Hindlimb muscle (tissue), 1 donor: ENCODE measurements at places on chromosomes 2 and 18. TPM values are rescaled to one million over a fixed set of nuclear protein-coding genes. Genes with fewer than 3 reads are reported as not detected.

SGPP2 gene
- 1.4 TPM for polyA plus RNA-seq

RPL31 gene
- polyA plus RNA-seq = 3,298 TPM

CSRNP3 gene
- polyA plus RNA-seq = 11.2 TPM

CAPN13 gene
- 0.31 TPM for polyA plus RNA-seq

ING5 gene
- 21.8 TPM for polyA plus RNA-seq

NEUROD1 gene
- not detected for polyA plus RNA-seq

CNTNAP5 gene
- 0.06 TPM for polyA plus RNA-seq
